ENCODE measurements at places on chromosomes 1 and 21.
A peak's percentile ranks its signal among the peaks of the same experiment; 100 is the strongest.

GRCh38 chr21:28885853-28886177 lies 106.9 kb downstream of the LTN1 start:
- no peak for DNase-seq

- no peak for DNase-seq
These were observed 35.1 kb downstream of the IL6R start for GRCh38 chr1:154440036-154440804.

DNA sequence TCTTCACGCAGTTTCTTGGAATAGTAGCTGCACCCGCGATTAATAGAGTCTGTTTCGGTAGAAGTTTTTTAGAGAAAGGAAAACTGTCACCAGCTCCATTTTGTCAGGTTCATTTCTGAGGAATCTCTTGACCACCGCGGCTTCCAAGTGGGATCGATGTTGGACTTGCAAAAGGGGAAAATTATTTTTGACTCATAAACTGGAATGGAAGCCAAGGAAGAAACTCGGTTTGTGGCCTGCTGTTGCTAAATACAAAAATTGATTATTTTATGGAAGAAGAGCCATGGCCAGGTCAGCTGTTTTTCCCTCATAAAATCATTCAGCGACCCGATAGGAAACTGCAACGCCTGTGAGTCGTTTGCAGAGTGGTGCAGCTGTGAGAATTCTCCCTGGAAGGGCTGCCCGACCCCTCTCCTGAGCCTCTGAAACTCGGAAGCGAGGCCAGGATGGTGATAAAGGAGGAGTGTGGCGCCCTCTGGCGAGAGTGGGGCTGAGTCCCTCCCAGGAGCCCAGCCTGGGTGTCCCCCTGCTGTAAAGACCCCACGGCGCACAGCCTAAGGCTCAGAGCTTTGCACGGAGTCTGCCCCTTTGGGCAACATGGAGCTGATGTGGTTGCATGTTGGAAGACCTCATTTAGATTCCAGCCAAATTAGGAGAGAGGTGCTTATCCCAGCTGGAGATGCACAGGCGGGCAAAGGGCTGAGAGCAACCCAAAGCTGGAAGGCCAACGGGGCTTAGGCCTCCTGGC lies 83.6 kb upstream of the SLC25A33 start:
- DNase-seq, result peak; percentile 60

DNA sequence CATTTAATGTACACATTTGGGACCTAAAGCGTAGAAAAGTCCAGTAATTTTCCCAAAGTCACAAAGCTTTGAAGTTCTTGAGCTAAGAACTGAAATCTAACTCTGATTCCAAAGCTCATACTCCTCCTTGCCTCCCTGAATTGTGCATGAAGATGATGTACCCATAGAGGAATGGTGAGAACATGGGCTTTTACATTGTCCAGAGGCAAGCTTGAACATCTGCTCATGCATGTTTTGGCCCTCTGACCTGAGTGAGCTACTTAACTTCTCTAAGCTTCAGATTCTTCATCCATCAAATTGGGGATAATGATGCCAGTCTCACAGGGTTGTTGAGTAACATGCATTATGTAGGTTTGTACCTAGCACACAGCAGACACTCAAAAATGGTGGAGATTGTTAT lies 258.4 kb upstream of the HOOK1 start:
- no peak for DNase-seq

DNA sequence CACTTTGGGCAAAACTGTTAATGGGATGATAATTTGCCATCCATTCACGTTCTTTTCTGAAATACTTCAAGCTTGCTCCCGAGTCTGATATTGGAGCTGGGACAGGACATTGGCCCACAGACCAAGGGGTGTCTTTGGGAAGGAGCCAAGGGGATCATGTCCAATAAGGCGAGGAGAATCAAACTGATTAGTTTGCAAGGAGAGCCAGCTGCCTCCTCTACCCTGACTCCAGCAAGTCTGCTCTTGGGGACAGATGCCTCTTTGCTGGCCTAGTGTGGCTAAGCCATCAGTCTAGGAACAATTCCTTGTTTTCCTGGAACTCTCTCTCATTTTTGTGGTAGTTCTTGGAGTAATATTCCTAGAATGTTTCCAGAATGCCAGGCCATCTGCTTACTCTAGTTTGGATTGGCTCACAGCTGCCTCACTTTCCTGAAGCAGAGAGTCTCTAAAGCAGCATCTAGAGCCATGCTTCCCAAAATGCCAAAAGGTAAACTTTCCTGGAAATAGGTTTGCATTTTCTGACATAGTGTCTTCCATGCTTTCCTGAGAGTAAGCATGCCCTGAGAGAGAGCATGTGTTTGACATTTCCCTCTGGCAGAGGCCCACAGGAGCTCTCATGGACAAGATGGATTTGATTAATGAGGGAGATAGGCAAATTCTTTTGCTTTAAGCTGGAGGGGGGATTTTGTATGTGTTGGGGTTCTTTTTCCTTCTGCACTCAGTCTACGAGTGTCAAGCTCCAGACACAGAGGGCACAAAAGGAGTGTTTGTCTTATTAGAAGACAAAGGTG lies 145.6 kb downstream of the GDAP2 start:
- DNase-seq, result no peak

DNA sequence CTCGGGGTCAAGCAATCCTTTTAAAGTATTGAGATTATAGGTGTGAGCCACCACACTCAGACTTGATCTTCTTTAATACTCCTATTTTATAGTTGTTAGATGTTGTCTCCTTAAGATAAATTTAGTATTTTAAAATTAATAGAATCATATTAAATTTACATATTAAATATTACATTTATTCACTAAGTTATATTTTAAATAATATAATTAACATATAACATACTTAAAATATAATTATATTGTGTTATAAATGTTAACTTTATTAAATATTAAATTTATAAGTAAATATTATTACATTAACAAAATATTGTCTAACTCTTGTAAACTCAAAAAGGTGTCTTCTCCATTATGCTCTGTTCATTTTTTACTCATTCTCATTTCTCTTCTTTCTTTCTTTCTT lies 675.9 kb upstream of the ADGRL4 start:
- no peak for DNase-seq

- DNase-seq, result no peak
These were observed 4.7 kb upstream of the SPRR3 start for GRCh38 chr1:152996633-152997400.

- no peak for DNase-seq
These were observed 174.6 kb downstream of the KCNK2 start for GRCh38 chr1:215256936-215257679.

DNA sequence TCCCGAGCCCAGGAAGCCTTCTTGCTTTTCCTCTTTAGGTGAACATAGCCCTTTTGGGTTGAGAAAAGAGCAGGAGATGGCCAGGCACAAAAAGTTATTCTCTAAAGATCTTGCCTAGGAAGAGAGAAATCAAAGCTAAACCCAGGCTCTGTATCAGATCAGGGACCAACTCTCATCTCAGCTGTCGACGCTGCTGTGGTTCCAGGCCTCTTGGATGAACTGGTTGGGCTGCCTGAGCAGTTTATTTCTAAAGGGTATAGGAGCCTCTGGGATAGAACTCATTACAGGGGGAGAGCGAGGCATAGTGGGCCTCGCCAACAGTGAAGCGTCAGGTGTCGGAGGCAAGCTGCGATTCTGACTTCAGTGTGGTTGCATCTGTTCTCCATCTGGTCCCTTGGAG lies 82.6 kb upstream of the F3 start:
- DNase-seq, result no peak

DNA sequence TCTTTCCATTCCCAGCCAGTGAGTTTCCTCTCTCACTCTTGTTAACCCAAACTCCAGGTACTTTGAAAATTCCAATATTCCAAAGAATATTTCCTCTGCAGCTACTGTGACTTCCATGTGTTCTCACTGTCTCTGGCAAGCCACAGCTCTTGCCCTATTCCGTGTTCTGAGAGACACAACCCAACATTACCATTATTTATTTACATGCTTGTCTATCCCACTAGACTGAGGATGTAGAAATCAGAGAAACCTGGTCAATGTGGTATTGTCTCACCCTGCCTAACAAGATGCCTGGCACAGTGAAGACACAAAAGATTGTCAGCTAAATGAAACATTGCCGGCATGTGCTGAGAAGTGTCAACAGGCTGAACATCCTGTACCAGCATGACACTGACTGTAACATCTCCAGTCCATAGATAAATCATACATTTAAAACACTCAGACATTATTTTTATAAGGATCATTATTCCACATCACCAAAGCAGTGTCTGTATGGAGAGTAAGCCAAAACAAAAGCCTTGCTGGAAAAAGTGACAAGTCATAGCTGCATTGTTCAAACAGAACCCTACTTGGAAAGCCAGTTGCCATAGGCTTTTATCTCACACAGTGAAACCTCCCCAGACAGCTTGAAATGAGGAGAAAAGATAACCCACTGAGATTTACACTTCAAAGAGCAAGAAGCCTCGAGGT lies 72.3 kb downstream of the SIPA1L2 start:
- DNase-seq, result no peak

GRCh38 chr1:85314726-85315125 lies 38.3 kb upstream of the BCL10 start:
- no peak for DNase-seq

DNA sequence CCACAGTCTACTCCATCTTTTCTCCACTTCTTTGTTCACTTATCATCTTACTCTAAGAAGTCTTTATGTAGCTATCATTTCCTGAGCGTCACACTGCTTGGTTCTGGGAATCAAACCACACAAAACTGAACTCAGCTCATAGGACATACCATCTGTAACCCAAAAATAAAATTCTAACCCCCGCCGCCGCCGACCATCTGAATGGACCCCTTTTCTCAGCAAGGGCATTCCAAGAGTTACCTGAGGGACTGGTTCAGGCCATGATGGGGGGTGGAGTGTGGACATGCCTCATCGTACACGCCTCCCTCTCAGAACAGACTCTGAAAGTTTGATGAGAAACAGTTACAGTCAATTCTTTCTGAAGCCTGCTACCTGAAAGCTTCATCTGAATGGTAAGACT lies 12.6 kb upstream of the CHI3L2 start:
- DNase-seq, result no peak

- DNase-seq, result no peak
These were observed 98.7 kb upstream of the DAB1 start for GRCh38 chr1:57522575-57522974.

DNA sequence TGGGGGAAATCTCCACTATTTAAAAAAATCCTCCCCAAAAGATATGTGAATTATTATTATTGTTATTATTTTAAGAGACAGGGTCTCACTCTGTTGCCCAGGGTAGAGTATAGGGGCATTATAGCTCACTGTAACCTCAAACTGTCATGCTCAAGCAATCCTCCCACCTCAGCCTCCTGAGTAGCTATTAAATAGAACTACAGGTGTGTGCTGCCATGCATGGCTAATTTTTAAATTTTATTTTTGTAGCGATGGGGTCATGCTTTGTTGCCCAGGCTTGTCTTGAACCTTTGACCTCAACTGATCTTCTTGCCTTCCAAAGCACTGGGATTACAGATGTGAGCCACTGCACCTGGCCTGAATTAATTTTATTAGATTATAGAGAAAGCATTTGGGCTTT lies 116.8 kb downstream of the RABGAP1L start:
- DNase-seq, result no peak

DNA sequence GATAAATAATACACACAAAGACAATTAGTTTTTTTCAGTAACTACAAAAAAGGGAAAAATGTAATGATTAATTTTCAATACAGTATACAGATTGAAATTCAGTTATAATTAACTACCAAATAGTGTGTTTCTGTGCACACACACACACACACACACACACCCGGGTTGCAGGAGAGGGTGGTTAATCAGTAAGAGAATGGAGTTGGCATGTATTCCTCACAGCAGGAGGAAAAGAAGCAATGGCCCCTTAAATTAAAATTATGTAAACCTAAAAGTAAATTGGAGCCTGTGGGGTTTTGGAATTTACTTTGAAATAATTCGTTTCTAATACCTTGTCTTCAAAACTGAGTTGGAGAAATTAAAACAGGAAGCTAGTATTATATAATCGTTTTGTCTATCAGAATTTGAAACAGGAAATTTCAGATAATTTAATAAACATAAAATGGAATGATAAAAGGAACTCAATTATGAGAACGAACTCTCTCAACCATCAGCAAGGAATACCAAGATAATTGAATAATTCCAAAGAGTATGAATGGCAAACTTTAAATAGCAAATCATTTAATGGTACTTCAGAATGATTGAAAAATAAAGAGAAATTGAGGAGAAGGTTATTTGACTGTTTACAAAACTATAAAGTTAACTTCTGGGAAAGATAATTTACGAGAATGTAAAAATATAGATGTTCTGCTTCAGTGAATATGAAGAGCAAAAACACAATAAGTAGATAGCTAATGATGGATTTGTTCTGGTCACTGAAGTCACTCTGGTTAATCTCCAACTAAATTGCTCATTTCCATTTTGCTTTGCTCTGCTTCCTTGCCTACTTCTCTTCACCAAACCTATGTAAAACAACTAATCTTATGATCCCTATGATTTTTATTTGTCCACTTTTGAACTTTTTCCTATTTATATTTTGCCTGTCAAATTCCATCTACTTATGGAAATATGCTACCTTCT lies 547.9 kb upstream of the ZP4 start:
- DNase-seq, result no peak

- DNase-seq, result no peak
These were observed 4.1 kb upstream of the REG4 start for GRCh38 chr1:119815361-119815760.

DNA sequence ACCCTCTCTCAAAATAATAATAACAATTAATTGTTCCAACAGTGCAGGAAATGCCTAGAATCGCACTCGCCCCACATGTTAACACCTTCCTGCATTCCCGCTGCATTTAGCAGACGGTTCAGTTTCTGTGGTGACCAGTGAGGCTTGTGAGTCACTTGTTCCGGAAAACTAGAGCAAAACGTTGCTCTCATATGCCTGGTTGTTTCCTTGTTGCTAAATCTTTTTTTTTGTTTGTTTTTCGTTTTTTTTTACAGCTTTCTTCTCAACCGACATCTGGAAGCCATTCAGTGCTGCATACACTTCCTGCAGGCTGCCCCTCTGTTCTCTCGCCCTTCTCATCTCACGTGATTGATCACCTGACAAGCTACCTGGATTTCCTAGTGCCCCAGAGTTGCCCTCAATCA lies 56.9 kb upstream of the TMPRSS2 start:
- DNase-seq, result no peak

GRCh38 chr1:37477198-37477931 lies 3.0 kb downstream of the ZC3H12A start:
- peak; percentile 76 for DNase-seq

DNA sequence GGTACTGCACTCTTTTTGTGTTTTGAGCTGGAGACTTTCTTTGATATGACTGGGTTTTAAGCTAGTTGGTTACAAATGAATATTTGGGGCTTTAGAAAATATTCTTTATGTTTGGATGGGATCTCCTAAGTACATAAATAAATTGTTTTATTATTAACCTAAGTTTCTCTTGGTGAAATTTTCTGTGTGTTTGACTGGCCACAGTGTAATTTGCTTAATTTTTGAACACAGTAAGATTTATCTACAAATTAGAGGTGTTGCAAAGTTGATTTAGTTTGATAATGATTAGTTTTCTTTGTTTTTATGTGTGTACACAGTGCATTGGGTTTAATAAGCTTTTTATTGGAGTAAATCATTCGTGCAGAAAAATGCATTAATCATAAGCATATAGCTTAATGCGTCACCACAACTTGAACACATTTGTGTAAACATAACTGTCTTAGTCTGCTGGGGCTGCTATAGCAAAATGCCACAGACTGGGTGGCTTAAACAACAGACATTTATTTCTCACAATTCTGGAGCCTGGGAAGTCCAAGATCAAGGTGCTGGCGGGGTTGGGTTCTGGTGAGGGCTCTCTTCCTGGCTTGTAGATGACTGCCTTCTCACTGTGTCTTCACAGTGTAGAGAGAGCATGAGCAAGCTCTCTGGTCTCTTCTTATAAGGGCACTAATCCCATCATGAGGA lies 17.4 kb upstream of the SLC6A9 start:
- no peak for DNase-seq

All from stimulated activated CD4-positive, alpha-beta T cell treated with anti-CD3 and anti-CD28 coated beads, TNF-alpha, amount 100 ng/mL, for 1 hour (primary cell).